Fibroblast of skin of right quadriceps (primary cell): ENCODE measurements at places on chromosomes 6 and 20.

DNA sequence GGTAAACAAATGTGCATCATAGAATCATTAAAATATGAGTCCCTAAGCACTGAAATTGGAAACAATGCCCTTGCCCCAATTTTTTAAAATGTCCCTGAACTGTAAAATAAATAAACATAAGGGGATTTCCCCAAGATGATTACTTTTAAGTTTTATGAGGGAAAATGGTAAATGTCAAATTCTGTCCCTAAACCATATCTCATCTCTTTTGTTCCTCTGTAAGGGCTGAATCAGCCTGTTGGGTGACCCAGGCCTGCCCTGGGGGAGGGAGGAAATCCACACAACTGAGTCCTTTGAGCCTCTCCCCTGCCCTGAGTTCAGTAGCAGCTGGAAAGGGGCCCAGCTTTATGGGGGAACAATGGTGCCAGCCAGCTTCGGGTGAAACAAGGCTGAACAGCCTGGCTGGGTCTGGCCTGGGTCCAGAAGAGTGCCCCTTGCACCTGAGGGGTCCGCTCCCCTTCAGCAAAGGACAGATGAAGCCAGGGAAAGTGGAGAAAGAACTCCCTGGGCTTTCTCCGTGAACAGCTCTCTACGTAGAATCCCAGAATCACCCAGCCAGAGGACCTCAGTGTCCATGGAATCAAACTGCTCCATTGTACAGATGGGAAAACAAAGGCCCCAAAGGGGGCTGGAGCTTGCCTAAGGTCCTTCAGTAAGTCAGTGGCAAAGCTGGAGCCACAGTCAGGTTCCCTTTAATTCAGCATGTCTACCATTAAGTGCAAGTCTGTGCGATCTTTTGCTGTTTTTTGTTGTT lies 28.2 kb upstream of the ITCH start:
- no peak for DNase-seq

- DNase-seq, result no peak
Observed at GRCh38 chr6:150298030-150298380, 70.8 kb upstream of the IYD start.

DNA sequence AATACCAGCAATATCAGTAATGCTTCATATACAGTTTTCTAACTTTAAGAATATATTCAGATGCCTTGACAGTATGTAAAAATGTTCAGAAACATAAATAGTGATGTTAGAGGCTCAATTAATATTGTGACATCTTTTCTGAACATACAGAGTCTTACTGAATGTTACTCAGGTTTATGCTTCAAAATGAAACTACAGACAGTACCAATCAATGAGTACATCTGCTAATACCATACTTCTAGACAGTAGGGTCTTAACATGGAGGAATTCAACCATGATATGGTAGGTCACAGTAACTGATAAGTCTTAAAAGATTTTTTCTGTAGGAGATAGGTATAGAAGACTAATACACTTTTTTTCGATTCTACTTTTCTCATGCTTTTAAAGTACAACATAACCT lies 8.3 kb downstream of the GCLC start:
- no peak for DNase-seq

- no peak for DNase-seq
Observed at GRCh38 chr20:59709636-59710035, 105.3 kb downstream of the PHACTR3 start.

DNA sequence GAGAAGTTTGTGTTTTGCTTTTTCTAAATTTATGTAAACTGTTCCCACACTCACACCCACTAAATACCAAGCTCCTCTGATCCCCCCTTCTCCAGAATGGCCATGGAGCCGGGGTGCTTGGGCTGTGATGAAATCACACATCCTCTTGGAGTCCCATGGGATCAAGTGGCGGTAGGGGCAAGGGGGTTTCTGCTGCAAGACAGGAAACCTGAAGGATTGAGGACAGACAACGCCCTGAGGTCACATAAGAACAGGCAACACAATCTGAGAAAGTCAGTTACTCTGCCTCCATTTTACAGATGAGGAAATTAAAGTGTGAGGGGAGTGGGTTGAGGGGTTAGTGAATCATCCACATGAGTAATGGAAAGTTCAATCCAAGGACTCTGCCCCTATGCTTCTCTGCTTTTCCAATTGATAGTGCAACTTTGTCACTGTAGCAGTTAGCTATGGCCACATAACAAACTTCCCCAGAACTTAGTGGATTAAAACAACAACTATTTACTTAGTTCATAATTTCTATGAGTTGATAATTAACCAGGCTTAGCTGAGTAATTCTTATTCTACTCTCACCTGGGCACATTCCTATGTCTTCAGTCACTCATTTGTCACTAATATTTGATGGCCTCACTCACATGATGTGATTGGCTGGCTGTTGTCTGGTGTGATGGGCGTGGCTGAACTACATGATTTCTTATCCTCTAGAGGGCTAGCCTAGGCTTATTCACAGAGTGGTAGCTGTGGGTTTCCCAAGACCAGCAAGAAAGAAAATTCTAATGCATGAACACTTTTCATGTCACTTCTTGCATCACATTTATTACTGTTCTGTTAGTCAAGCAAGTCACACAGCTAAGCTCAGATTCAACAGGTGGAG lies 311.1 kb upstream of the RNF24 start:
- DNase-seq, result peak; percentile 30

DNA sequence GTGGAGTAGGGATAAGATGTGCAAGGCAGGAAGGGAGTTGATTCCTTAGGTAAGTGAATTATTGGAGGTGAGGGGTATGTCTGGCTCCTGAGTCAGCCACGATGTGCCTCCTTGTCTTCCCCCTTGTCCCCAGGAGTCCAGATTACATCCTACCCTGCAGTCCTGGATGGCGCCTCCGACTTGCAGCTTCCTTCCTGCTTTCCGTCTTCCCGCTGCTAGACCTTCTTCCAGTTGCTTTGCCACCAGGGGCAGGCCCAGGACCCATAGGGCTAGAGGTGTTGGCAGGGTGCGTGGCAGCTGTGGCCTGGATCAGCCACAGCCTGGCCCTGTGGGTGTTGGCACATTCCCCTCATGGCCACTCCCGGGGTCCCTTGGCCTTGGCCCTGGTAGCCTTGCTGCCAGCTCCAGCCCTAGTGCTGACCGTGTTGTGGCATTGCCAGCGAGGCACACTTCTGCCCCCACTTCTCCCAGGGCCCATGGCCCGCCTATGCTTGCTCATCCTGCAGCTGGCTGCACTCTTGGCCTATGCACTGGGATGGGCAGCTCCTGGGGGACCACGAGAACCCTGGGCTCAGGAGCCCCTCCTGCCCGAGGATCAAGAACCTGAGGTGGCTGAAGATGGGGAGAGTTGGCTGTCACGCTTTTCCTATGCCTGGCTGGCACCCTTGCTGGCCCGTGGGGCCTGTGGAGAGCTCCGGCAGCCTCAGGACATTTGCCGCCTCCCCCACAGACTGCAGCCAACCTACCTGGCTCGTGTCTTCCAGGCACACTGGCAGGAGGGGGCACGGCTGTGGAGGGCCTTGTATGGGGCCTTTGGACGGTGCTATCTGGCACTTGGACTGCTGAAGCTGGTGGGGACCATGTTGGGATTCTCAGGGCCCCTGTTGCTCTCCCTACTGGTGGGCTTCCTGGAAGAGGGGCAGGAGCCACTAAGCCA lies 4.9 kb downstream of the ABCC10 start:
- DNase-seq, result no peak

DNA sequence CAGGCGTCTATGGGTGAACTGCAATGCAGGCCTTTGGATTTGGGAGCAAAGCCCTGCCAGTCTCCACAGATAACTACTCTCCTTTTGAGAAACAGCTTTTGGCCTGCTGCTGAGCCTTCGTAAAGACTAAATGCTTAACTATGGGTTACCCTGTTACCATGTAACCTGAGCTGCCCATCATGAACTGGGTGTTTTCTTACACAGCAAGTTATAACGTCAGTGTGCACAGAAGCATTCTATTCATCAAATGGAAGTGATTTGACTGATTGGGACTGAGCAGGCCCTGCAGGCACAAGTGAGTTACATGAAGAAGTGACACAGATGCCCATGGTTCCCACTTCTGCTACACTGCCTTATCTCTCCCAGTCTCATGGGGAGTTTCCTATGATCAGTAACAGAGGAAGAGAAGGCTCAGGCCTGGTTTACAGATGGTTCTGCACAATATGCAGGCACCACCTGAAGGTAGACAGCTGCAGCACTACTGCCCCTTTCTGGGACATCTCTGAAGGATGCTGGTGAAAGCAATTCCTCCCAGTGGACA lies 319.1 kb downstream of the CD83 start:
- no peak for DNase-seq

DNA sequence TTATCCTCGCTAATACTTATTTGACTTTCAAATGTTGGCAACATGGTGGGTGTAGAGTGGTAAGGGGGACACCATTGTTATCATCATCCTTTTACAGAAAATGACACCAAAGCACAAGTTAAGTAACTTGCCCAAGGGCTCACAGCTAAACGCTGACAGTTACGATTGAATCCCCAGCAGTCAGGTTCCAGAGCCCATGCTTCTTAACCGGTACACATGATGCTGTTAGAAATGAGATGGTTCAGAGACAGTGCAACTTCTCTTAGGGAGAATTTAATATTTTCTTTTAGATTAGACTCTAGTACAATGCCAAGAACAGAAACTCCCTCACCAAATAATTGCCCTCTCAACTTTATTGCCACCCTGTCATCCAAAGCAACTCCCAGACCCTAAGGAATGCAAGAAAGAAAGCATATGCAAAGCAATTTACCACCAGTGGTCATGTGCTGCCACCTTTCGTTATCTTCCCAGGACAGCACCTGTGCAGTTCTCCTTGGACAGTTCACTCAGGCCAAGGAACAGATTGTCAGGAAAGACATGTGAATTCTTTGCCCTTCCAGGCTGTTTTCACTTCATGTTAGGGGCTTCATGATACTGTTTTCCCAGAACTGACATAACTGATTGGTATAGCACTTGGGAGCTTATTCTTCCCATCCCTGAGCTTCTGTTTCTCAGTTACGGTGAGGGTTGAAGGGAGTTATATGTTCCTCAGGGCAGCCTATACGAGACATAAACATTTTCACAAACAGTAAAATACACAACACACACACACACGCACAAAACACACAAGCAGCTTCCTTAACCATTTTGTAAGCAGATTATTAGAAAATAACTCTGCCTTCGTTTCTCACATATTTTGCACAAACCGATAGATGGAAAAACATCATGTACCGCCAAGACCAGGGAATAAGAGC lies 5.1 kb downstream of the HLA-DMA start:
- DNase-seq, result peak; percentile 47

- DNase-seq, result no peak
Observed at GRCh38 chr6:168190014-168190405, 111.0 kb upstream of the FRMD1 start.

GRCh38 chr6:44942201-44942600 lies 385.9 kb upstream of the RUNX2 start:
- no peak for DNase-seq

- peak; percentile 77 for DNase-seq
Observed at GRCh38 chr6:74715355-74716085, 490.3 kb downstream of the COL12A1 start.

DNA sequence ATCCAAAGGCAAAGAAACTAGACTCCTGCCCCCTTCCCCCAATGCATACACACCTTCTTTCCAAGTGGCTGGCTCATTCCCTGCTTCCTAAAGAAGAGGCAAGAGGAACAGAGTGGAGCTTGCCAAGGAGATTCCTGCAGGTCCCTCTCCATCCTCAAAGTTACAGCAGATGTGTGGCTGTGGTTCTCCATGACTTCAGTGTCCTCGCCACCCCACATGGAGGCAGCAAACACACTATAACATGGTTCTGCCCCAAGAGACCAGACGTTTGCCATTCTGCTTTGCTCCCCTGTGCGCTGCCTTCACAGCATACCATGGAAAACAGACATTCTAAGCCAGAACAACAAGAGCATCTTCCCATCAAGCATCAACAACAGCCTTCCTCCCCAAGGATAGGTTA lies 84.4 kb downstream of the BACH2 start:
- no peak for DNase-seq

- peak; percentile 96 for DNase-seq
Observed at GRCh38 chr6:139925894-139926641, 551.6 kb upstream of the CITED2 start.

- peak; percentile 37 for DNase-seq
Observed at GRCh38 chr20:43849496-43850186, 65.0 kb upstream of the TOX2 start.

GRCh38 chr6:24004659-24005058 lies 121.4 kb upstream of the NRSN1 start:
- DNase-seq, result no peak

- DNase-seq, result no peak
Observed at GRCh38 chr6:42383421-42384205, 68.1 kb downstream of the TRERF1 start.

DNA sequence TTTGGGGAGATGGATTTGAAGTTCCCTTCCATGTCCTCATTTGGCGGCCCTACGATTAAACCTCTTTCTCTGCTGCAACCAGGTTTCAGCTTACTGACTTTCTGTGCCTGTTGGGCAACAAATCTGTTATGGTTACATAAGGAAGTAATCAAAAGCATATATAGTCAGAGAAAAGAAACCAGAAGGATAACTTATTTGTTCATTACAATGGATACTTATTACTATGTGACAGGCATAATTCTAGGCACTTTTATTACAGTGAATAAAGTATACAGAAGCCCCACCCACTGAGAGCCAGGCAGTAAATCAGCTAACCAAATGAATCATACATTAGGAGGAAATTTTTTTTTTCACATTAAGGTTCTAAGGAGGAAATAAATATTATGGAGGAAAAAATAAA lies 9.6 kb upstream of the TRIM31 start:
- DNase-seq, result peak; percentile 32

DNA sequence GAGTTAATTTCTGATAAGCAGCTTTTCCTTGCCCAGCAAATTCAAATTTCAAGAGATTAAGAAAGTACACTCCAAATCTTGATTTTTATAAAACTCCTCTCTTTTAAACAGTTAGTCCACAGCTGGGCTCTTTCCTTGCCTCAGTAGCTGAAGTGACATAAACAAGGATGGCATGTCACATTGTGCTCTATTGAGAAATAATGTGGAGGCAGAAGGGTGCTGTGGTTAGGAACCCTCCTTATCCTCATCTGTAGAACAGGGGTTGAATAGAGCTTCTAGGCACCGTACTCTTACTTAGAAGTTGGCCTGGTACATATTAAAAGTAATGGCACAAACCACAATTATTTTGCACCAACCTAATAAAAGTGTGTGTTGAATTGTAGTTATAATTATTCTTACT lies 70.3 kb downstream of the RSPO3 start:
- DNase-seq, result no peak

GRCh38 chr20:16583474-16583873 lies 10.2 kb upstream of the KIF16B start:
- no peak for DNase-seq

- peak; percentile 14 for DNase-seq
Observed at GRCh38 chr6:84093441-84094435, 60.2 kb downstream of the MRAP2 start.

DNA sequence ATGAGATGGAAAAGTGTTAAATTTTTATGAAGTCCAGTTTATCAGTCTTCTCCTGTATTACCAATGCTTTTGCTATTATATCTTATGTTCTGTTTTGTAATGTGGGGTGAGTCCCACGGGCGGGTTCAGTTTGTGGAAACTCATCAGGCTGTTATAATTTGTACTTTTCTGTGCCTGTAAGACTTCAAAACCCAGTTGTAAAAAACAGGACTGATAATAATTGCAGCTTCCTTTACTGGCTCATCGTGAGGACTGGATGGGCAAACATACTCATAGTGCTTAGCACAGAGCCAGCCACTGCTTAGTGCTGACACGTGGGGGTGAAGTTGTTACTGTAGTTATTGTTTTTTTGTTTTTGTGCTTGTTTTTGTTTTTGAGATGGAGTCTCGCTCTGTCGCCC lies 45.6 kb downstream of the TGM2 start:
- no peak for DNase-seq
